CD4-positive, alpha-beta T cell treated with Interleukin-17A for 4 hours (primary cell): ENCODE measurements at places on chromosomes 13 and 19.
A peak's percentile ranks its signal among the peaks of the same experiment; 100 is the strongest.

- peak; percentile 4 for DNase-seq
Measured at GRCh38 chr19:39599116-39599515, 3.2 kb upstream of the LGALS13 start.

GRCh38 chr13:23671897-23672296, 101.7 kb downstream of the TNFRSF19 start:
- DNase-seq, result no peak

GRCh38 chr13:114225610-114226009, 9.1 kb upstream of the CDC16 start:
- DNase-seq, result peak; percentile 31

DNA sequence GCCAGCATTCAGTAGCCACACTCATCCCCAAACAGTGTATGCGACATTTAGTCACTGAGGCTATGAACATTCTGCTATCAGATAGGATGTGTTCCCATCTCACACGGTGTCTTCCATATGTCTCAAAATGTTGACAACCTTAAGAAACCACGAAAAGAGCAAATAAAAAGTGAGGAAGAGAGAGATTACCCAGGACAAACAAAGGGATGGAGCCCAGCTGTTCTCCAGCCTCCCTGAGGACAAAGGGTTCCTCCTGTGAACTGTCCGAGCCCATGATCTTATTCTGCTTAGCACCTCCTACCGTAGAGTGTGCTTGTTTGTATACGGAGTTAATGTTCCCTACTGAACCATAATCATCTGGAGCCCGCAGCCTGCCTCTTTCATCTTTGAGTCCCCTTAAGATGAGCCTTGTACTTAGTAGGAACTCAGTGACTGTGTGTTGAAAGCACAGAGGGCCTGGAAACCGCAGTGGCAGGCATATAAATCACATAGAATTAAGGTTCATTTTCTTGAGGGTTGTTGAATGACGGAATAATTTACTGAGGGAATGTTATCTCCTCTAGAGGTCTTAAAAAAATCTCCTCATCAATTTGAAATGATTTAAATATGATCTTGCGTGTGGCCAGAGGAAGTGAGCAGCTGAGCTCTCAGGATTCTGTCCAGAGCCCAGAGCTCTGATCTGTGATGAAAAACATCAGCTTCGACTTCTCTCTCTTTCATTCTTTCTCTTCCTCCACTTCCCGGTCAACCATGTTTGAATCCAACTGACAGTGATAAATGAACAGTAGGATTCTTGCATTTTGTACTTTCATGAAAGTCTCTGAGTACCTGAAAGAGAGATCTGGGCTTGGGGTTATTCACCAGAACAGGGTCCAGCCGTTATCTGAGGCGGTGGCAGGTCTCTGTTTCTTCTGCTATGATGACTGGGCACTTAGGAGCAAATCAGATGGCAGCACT, 200.5 kb downstream of the KLF5 start:
- DNase-seq, result no peak

DNA sequence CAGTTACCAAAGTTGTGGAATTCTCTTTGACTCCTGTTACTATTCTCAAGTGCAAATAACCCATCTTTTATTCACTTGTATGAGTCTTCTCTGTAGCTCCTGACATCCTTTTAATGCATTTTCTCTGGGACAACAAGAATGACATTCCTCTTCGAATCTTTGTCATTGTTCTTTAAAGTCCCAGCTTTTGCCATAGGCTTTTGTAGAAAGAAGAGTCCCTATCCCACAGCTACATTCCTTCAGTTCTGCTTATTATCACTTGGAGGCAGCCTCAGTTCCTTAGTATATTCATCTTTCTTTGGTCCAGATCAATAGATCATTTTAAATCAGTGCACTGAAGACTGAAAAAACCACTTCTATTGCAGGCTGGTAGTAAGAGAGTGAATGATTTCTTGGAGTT, 560.2 kb downstream of the DACH1 start:
- no peak for DNase-seq

DNA sequence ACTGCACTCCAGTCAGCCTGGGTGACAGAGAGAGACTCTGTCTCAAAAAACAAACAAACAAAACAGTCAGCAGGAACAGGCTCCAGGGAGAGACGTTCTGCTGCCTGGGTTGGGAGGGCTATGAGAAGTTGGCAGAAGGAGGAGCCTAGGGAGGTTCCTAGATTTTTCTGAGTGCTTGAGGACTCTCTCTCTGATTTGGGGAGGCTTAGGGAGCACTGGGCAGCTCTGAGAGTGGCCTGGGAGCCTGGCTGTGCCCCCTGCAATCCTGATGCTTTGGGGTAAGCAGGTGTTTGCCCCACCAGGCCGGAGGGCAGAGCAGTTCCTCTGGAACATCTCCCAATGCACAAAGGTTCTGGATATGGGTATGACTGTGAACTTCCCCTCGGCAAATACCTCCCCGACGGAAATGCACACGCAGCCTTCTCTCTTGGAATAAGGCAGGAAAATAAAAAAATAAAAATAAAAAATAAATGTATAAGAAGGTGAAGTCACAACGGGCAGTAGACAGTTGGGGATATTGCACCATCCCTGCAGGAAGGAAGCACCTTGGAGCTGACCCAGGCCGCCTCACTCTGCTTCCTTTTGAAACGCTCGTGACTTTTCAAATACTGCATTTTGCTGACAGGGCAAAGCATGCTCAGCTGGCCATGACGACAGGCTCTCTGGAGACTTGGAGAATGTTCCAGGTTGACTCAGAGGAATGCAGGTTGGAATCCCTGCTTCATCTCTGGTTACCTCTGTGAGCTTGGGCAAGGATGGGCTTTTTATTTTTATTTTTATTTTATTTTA, 26.5 kb upstream of the HOMER3 start:
- no peak for DNase-seq

GRCh38 chr19:40369797-40370196, 20.2 kb downstream of the HIPK4 start:
- DNase-seq, result no peak

- DNase-seq, result no peak
Measured at GRCh38 chr13:89066868-89067466, 1395.8 kb downstream of the SLITRK5 start.

- DNase-seq, result no peak
Measured at GRCh38 chr19:42553292-42554045, 25.2 kb upstream of the CEACAM1 start.

- no peak for DNase-seq
Measured at GRCh38 chr13:74707291-74707690, 573.1 kb upstream of the KLF12 start.
